Lung (tissue), 17 donors: ENCODE measurements at places on chromosomes 5 and 9.
A peak's percentile ranks its signal among the peaks of the same experiment; 100 is the strongest.

DNA sequence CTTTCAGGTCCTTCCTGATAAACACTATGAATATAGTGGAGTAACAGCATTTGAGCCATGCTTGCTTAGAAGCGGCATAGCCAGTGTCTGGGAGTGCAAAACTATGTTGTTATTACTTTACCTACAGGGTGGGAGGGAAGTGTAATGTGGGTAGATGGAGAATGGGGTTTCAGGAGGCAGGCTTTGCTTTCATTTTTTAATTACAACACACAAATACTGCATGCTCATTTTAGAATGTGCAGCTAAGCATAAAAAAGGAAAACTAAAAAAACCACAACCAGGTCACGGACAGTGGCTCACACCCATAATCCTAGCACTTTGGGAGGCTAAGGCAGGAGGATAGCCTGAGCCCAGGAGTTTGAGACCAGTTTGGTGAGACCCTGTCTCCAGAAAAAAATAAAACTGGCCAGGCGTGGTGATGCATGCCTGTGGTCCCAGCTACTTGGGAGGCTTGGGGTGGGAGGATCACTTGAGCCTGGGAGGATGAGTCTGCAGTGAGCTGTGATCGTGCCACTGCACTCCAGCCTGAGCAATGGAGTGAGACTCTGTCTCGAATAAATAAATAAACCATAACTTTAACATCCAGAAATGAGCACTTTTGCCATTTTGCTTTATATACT, 20.2 kb downstream of the HAVCR1 start:
- DNase-seq, result no peak

GRCh38 chr9:136793086-136793946, 2.2 kb downstream of the TMEM141 start:
- DNase-seq, result no peak

DNA sequence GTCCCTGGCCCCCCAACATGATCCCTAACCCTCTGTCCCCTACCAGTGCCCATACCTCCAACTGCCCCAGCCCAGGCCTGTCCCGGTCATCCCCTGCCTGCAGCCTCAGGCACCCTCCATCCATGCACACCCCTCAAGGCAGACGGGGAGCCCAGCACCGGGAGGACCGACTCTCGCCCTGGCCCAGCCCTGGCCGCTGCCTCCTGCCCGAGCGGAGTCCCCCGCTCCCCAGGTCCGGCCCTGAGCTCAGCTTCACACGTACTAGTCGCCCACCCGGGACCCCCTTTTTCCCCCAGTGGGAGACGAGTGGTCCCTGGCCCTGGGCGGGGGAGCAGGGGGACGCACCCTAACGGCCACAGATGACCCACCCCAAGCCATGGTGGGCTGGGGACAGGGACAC, 49.0 kb upstream of the UBAC1 start:
- no peak for DNase-seq

- DNase-seq, result no peak
Observed at GRCh38 chr5:118060833-118061232, 927.5 kb downstream of the DTWD2 start.

- DNase-seq, result no peak
Observed at GRCh38 chr9:92950359-92950955, 3.1 kb downstream of the FGD3 start.

DNA sequence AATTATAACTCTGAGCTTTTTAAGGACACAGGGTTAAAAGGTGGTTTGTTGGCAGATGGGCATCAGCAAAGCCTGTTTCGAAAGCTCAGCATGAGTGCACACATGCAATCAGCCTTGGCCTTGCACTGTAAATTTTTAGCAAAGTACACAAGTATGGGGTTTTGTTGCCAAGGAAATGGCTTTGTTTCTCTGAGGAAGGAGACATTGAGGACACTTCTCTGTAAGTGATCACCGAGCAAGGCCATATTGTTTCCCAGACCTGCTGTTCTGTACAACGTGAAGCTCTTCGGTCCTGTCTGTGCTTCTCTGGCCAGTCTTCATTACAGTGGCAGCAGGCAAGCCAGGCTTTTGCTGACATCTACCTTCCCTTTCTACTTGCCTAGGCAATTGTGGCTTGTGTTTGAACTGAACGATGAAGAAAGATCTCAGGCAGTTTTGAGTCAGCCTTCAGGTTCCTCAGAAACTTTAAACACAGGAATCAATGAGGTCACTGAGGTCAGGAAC, 27.9 kb upstream of the GLRX start:
- peak; percentile 58 for DNase-seq

- DNase-seq, result no peak
Observed at GRCh38 chr9:106314476-106314875, 548.5 kb upstream of the ZNF462 start.

DNA sequence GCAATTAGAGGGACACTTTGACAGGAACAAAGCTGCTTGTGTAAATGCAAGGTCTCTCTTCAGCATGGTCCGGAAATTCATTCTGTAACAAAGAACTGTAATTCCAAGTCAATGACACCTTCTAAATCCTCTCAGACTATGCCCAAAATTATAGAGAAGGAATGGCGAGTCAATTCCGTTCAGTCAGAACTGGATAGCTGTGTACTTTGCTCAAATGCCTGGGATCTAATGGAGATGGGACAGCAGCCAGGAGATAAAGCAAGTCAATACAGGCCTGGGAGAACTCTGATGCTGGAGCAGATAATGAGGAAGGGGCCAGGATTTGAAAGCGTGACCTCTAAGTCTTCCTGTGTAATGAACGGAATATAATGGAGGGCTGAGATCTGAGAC, 96.4 kb upstream of the SPRY4 start:
- no peak for DNase-seq

DNA sequence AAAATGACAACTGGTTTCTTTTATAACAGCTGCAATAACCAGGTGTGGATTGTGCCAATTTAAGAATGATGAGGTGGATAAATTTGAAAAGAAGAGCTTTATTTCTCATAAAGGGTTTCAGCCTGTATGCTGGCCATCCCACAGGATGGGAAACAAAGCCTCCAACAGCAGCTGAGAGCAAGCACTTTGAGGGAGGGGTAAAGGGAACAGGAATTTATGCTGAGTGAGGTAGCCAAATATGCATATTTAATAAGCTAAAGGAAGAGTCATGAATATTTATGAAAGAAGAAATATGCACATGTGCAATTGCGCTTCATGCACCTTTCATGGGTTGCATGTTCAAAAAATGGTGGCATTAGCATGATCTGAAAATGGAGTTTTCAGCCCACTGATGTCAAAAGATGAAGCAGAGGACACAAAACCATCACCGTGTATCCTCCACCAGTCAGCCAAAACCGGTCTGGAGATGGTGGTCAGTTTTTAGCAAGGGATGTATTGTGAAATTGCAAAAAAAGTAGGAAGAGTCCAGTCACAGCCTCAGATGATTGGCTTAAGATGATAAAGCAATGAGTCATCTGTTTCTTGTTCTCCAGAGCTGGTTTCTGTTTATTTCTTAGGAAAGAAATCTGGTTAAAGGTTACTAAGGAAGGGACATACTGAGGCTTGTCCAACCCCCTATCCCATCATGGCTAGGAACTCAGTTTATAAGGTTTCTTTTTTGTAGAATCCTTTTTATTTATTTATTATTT, 47.9 kb downstream of the DEPDC1B start:
- no peak for DNase-seq

GRCh38 chr5:55535199-55535905, 588 bp upstream of the PLPP1 start:
- no peak for DNase-seq

GRCh38 chr9:137321726-137322361, 19.8 kb upstream of the NRARP start:
- DNase-seq, result no peak

GRCh38 chr5:149747833-149748366, 17.8 kb downstream of the PPARGC1B start:
- no peak for DNase-seq

DNA sequence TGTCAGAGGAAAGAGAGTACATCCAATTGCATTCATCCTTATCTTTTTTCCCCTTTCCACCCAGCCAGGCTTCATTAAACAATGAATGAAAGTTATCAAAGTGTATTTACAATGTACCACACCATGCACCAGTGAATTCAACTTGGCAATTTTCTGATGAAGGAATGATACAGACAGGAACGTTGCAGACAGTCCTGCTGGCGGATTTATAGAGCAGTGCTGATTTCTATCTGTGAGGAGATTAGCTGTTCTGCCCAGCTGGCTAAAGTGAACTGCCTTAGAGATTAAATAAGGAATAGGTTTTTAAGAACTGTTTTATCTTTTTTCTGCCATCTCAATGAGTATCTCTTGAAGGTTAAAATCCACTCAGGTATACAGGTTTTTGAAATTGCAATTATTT, 403.9 kb downstream of the CDH18 start:
- DNase-seq, result no peak

- no peak for DNase-seq
Observed at GRCh38 chr9:88828018-88828417, 163.2 kb upstream of the S1PR3 start.

DNA sequence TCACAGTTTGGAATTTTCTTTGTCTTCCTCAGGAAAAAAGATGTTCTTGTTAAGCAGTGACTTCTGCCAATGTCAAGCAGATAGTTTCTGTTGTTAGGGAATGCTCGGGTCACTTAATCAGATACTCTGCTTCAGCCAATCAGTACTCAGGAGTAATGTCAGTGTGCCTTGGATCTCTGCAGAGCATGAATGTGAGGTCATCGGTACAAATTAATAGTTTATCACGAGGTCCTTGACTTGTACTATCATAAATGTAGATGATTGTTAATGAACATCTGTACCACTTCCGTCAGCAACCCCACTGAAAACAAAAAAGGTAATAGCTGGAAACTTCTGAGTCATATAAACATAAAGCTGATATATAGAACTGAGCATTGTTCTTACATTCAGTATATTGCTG, 73.6 kb downstream of the FBXL7 start:
- no peak for DNase-seq

- no peak for DNase-seq
Observed at GRCh38 chr9:94586316-94586715, 7.3 kb downstream of the FBP2 start.

DNA sequence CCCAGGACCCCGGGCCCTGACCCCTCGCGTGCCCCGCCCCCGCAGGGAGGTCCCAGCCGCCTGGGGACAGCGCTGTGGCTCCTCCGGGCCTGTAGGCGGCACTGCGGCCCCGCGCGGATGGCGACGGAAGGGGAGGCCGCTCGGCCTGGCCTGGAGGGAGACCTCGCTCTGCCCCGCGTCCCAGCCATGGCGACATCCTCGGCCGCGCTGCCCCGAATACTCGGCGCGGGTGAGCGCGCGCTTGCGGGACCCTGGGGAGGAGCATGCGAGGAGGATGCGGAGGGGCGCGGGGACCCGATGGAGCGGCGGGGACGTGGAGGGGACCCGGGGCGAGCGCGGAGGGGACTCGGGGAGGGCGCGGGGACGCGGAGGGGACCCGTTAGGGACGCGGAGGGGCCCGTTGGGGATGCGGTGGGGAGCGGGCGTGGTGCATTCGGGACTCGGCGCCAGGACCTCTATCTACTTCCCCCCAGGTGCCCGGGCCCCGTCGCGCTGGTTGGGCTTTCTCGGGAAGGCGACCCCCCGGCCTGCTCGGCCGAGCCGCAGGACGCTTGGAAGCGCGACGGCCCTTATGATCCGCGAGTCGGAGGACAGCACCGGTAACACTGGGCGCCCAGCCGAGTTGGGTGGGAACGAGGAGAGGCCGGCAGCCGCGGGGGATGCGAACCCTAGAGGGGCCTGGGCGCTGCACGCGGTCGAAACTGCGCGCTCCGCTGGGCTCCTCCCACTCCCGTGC, at the start of gene MRPS2:
TSS of gene MRPS2 (plus strand) at position 158 of the 736 bp plus-strand sequence. CDS start at position 187, 29 bp downstream.
- peak; percentile 91 for DNase-seq

DNA sequence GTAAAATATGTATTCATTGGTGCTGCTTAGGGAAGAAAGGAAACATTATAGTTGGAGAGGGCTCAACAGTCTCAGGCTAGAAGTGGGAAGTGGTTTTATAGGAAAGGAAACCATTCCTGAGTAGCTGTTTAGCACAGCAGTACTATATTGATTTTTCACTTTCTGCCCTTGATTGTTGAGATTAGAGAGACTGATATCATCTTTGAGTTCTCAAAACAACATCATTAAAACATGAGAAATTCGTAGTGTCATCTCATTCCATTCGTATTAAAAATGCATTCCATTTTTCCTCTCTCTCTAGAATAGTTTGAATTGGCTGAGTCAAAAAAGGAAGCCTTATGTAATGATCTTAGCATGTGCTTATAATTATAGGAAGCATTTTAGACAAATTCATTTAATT, 14.1 kb downstream of the POLR3G start:
- no peak for DNase-seq

DNA sequence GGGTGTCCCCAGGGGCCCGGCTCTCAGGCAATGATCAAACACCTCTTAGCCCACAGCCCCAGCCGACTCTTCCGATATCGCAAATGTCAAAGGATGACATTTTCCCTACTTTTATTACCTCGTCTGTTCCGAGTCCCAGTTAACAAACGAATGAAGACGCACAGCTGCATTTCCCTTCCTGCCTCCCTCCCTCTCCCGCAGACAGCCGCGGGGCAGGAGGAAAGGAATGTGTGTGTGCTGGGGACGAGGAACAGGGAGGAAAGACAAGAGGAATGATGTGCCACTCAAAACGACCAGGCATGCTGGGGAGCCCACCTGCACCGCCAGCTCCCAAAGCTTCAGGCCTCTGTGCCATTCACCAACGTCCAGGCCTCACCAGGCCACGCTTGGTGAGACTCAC, 125.9 kb upstream of the SARDH start:
- no peak for DNase-seq

GRCh38 chr9:129252937-129253802, 75.1 kb upstream of the IER5L start:
- DNase-seq, result no peak

GRCh38 chr5:137570070-137570469, 70.9 kb upstream of the SPOCK1 start:
- no peak for DNase-seq

DNA sequence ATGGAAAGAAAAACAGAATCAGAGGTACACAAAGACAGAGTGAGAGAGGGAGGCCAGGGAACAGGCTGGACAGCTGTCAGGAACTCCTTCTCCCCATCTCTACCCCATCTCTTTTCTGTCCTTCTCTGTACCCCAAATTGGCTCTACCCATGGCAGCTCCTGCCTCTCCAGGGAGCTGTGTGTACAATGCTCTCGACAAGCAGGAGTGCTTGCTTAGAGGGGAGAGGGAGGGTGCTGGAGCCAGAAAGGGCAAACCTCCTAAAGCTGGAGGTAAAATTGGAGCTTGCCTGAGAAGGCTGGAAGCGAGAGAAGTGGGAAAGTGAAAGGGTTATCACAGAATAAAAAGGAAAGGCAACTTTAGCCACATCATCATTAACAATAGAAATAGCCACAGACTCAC, 6.4 kb downstream of the TPM2 start:
- no peak for DNase-seq

- DNase-seq, result no peak
Observed at GRCh38 chr9:72312386-72312987, 52.5 kb downstream of the ZFAND5 start.

- DNase-seq, result no peak
Observed at GRCh38 chr5:82802954-82803353, 274.2 kb downstream of the TMEM167A start.

GRCh38 chr5:16736158-16736995, 119.6 kb upstream of the RETREG1 start:
- peak; percentile 93 for DNase-seq

- peak; percentile 85 for DNase-seq
Observed at GRCh38 chr9:136327304-136327974, at the start of gene GPSM1. GPSM1 (plus strand) TSS chr9:136327539; CDS start chr9:136327696, 157 bp downstream.

GRCh38 chr5:93330506-93330905, 250.5 kb downstream of the NR2F1-AS1 start:
- no peak for DNase-seq
